ENCODE measurements at places on chromosomes 1 and 21.

- no peak for DNase-seq
These were observed 21.2 kb downstream of the PADI6 start for GRCh38 chr1:17393230-17393629.

DNA sequence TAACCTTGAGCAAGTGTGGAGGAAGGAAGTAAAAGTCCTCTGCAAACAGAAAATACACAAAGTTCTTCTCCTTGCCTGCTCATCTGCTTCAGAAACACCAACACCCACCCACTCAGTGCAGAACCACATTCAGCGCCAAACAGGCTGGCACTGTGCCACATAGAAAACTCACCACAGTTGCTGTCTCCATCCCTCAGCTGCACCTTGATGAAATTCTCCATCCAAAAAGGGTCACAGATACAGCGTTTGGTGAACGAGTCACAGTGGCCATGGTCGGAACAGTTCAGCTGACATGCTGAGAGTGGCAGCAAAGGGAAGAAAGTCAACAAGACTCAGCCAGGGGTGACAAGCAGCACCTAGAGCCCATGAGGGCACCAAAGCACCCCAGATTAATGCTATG, 114.5 kb downstream of the KIAA0319L start:
- no peak for DNase-seq

GRCh38 chr1:65114322-65114721, 33.7 kb upstream of the AK4 start:
- DNase-seq: no peak

DNA sequence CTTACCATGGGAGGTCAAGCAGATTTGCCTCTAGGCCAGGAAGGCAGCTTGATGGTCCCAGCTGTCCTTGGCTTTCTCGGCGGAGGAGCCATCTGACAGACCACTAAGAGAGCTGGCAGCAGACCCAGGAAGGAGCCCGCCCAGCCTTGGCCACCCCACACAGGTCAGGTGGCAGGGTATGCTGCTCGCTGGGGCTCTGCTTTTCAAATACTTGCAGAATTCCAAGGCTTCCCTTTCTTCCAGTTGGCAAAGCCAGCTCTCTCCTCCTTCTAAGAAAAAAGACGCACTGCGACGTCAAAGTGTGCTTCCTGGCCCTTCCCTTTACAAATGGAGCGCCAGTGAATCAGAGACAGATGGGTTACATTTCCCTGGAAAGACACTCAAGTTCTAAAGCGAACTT, 229.4 kb downstream of the CACNA1E start:
- no peak for DNase-seq

DNA sequence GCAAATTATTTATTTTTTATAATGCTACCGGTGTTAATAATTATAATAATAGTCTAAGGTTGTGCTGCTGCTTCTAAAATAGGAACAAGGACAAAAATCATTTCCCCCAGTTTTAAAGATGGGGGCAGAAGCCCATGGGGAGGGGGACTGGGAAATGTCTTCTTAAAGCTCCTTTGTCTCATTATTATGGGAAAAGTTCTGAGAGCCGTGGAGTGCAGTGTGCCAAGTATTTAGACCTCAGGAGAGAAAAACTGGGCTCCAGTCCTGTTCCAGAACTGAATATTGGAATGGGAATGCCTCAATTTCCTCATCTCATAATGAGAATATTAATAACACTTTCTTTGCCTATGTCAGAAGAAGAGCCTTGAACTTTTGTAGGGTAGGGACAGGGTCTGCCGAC, 40.9 kb upstream of the ATF3 start:
- DNase-seq: no peak

- no peak for DNase-seq
These were observed 315.9 kb downstream of the DSCAM start for GRCh38 chr21:40531016-40531415.

GRCh38 chr1:154864189-154864975, 5.7 kb downstream of the KCNN3 start:
- DNase-seq: no peak

- no peak for DNase-seq
These were observed 29.3 kb downstream of the COP1 start for GRCh38 chr1:176177764-176178163.

Data from NCI-H2107 (cell line).